ENCODE measurements at places on chromosomes 11 and 22.

DNA sequence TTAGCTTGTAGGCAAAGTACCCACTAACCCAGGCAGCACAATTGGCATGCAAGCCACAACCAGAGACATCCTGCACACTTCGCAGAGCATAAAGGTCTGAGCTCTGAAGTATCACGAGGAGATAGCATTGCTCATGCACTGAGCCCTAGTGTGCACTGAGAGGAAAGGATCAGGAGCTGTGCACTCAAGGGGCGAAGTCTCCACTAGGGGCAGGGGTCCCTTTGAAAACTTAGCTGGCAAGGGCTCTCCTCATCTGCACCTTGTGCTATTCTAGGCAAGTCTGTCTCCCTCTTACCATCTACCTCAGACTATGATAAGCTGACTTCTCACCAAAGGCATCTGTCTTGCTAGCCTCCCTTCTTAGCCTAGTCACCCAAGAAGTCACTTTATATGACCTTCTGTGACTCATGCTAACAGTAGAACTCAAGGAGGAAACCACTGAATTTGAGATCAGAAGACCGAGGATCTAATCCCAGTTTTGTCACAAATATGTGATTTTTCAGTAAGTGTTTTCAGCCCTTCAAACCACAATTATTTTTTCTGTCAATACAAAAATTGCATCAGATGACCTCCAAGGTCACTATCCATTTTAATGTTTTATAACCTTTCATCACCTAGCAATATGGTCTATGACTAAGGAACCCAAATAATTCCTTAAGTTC, 1078.0 kb downstream of the NTM start:
- no peak for DNase-seq

DNA sequence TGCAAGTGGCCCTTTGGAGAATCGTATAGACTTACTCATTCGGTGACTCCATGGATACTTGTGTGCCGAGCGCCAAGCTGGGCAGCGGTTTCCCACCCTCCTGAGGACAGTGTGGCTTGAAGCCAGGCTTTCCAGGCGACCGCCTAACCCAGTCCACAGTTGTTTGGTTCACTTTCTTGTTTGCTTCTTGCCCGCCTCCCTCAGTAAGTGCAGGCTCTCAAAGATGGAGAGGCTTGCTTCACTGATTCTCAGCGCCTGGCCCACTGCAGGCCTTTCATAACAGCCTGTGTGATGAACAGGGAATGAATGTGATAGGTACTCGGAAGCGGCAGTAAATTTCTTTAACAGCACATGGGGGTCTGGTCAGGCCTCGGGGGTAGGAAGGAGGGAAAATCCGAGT, 11.2 kb upstream of the MDK start:
- no peak for DNase-seq

DNA sequence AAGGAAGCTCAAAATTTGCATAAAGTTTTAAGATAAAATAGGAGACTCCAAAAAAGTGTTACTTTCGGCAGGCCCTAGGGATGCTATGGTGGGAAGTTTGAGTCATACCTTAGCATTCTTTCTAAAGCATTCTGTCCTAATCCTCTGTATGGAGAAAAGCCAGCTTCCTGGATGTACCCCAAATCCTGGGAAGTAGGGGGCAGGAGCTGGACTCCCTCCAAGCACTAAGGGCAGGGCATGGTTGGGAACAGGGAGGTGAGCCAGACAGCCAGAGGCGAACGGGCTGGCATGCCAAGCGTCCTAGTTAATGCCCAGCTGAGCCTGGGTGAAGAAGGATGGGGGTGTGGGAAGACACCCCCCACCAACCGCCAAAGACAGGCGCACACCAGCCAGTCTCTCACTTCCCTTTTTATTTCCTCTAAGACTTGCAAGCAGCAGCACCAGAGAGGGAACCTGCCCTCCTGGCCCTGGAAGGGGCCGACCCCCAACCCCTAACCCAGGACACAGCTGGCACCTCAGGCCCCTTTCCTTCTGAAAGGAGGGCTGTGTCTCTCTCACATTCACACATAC, 23.9 kb downstream of the RTN4RL2 start:
- DNase-seq: no peak

GRCh38 chr22:30286813-30287647, 2.3 kb downstream of the CASTOR1 start:
- DNase-seq: peak; percentile 77

GRCh38 chr22:39353346-39353745, 3.6 kb downstream of the SYNGR1 start:
- no peak for DNase-seq

GRCh38 chr11:131615611-131616010, 245.2 kb downstream of the NTM start:
- no peak for DNase-seq

DNA sequence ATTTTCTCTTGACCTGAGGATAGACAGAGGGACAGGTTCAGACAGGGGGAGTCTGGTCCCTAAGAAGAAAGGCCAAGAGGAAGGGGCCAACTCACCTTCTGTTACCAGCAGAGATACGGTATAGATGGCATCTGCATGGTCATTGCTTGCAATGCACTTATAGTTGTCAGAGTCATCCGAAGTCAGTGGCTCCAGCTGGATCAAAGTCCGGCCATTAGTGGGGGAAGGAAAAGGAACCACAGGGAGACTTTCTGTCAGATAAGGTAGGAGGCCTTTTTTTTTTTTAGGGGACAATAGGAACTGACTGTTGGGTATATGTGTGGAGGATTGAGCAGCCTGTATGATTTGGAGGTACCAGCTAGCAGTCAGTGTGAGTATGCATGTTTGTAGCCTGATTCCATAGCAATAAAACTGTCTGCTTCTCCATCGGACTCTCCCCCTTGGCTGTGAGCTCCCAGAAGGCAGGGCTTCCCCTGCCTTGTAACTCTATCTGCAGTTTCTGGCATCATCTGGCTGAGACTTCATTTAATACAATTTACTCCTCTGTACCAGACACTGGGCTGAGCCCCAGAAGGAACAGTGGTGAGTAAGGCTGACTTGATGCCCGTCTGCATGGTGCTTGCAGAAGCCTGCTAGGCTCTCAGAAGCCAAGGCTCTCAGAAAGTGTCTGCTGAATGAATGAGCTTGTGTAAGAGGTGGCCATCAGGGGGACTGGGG, 5.7 kb downstream of the IGSF22 start:
- no peak for DNase-seq

DNA sequence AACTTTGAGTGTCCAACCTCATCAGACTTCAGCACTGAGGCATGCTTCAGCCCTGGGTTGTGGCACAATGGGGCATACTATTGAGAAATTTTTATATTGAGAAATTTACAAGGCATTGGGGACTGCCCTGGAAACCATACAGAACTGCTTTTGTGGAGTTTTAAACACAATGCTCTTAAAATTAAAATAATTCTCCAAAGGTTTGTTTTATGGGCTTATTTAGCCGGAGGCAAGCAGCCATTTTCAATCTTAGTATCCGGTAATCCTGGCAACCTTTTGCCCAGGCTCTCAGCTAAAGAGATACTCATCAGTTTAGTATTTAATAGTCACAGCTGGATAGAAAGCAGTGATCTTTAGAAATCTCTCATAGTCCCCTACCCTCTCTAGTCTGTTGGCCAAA, 3.1 kb upstream of the EXPH5 start:
- no peak for DNase-seq

GRCh38 chr11:100709233-100709957, 22.3 kb downstream of the ARHGAP42 start:
- no peak for DNase-seq

GRCh38 chr22:32714458-32715430, 86.8 kb upstream of the TIMP3 start:
- no peak for DNase-seq

DNA sequence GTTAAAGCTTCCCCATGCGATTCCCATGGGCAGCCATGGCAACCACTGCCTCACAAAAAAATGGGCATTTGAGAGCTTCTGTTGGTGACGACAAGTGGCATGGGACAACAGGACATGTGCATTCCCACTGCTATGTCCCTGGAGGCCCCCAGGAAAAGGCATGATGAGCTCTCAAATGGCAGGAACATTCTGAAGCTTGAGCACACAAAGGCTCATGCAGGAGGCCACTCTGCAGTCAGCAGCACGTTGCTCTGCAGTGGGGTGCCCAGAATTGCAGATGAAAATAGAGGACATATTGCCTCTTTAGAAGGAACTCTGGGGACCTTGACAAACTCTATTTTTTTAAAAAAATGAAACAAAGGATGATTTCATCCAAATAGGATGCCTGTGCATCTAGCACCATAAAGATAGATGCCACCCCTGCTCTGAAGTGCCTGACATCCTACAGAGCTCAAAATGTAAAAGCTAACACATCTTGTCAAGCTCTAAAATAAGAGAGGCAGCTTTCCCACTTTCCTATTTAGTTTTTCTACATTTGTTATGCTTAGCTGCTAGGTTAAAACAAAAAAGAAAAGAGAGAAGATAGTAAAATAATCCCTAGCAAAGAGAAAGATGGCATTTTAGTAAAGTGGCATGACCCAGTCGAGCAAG, 277.6 kb upstream of the ZC3H12C start:
- DNase-seq: no peak

DNA sequence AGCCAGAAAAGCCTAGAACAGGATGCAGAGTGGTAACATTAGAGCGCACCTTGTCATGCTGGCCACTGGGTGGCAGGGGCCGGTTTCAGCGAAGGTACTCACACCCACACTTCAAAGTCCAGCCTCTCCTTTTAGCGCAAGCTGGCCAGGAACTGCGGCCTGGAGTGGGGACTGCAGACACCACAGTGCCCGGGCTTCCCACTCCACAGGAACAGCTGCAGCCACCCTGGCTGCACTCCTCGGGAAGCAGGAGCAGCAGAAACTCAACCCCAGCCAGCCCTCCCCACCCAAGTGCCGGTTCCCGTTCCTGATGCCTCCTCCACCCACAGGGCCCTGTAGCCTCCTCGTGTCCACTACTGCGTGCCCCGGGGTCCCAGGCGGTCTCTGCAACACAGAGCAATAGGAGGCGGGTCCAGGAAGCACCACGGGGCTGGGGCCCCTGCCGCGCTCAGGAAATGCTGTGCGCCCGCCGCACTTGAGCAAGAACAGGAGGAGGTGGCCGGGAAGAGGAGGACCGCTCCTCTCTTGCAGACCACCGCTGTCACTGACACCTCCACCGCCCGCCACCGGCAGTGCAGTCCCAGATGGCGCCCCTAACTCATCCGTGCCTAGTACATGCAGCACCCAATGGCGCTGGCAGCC, 2.2 kb downstream of the RFPL2 start:
- DNase-seq: no peak

GRCh38 chr11:82216927-82217570, 516.6 kb downstream of the FAM181B start:
- no peak for DNase-seq

- DNase-seq: no peak
Measured at GRCh38 chr11:34300026-34300925, 57.5 kb downstream of the ABTB2 start.

GRCh38 chr11:1734641-1735081, 15.7 kb downstream of the IFITM10 start:
- no peak for DNase-seq

DNA sequence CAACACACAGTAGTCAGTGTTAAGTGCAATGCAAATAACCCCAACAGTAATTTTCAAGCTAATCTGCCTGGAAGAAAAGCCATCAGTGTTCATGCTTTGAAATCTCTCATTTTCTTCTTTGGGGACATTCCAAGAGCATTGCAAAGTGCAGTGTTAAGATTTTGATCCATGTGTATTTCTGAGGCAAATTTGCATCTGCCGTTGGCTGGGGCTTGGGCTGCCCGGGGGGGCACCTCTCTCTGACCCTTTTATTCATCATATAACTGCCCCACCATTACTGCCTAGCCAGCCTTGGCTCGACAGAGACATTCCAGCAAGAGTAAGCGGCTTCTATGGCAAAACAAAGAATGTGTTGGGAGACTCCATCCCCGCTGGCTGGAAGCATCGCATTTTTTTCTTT, 483.5 kb downstream of the BRD1 start:
- DNase-seq: no peak

- no peak for DNase-seq
Measured at GRCh38 chr11:95884376-95884775, 39.5 kb downstream of the MTMR2 start.

DNA sequence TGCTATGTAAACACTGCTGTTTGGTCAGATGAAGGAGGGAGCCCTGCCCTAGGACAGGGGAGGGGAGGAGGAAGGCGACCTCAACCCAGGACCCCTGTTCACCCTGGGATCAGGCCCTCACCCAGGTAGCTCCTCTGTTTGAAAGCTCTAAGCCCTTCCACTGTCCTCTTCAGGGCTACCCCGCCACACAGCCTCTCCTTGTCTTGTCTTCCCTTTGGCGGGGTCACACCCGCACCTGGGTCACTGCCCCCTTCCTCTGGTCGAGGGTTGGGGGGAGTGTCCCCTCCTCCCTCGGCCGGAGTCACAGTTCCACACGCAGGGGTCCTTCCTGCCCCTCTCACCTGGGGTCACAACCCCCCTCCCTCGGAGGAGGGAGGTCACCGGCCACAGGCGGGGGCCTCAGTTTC, 463 bp upstream of the PTPMT1 start:
- no peak for DNase-seq

- no peak for DNase-seq
Measured at GRCh38 chr22:39392341-39392948, 7.1 kb upstream of the TAB1 start.

DNA sequence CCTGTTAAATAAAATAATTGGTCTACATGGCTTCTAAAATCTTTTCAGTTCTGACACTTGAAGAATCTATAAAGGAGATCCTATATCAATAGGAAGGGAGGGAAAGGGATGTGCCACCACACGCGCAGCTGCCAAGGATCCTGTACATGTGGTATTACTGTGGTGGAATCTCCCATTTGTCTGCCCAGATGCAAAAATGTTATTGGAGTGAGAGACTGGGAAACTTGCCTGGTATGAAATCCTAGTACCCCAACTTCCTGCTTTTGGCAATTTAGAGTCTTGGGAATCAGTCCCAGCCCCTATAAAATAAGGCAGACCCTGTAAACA, 81.9 kb upstream of the PICALM start:
- no peak for DNase-seq

DNA sequence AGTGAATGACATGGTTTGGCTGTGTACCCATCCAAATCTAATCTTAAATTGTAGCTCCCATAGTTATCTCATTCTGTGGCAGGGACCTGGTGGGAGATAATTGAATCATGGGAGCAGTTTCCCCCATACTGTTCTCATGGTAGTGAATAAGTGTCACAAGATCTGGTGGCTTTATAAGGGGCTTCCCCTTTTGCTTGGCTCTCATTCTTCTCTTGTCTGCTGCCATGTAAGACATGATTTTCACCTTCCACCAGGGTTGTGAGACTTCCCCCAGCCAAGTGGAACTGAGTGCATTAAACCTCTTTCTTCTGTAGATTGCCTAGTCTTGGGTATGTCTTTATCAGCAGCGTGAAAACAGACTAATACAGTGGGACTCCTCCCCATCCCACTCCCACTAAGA, 11.1 kb downstream of the OR5A2 start:
- no peak for DNase-seq

DNA sequence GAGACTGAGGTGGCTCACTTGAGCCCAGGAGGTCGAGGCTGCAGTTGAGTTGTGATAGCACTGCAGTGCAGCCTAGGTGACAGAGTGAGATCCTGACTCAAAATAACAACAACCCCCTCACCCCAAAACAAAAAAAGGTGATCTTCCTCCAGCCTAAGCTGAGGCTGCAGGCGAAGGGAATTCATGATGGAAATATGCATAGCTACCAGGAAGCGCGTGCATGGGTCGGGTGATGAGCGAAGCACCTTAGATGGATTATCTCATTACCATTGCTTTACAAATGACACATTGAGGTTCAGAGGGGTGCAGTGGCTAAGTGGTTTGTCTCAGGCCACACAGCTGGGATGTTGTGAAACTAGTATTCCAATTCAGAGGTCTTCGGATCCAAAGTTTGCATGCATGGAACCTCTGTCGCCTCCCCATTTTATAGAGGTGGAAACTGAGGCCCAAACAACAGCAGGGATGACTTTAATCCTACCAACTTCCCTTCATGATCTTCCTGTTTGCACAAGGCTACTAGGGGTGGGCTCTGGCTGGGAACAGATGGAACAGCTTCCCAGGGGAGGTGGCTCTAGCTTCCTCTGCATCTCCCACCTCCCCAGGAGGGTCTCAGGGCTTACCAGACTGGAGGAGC, 4.6 kb downstream of the SLC29A2 start:
- no peak for DNase-seq
